Stimulated activated CD8-positive, alpha-beta memory T cell treated with anti-CD3 and anti-CD28 coated beads, Interleukin-4, amount 100 ng/mL, for 1 hour (primary cell): ENCODE measurements at places on chromosomes 13 and 19.

DNA sequence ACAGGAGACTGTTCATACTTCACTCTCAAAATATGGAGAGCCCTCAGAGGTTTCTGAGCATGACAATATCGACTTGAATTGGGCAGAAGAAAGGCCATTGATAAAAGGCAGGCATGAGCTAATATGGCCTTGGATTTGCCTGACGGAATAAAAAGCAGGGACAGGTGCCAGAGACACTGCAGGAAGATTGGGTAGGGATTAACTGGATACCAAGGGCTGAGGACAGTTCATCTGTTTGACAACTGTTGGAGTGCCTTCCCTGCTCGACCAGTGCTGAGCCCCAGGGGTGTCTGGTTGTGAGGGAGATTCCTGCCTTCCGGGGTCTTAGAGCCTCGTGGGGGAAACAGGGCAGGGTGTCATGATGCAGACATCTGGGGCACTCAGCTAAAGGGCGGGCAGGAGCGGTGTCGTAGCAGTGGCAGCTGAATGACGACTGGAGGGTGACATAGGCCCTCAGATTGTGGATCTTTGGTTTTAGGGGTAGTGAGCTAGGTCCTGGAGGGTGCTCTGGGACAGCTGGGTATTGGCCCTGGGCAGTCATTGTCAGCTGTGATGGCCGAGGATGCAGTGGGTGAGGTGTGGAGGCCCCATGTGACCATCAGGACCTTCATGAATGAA, 12.3 kb downstream of the GATAD2A start:
- DNase-seq = no peak

GRCh38 chr13:100273552-100273951, 184.7 kb downstream of the PCCA start:
- no peak for DNase-seq

- DNase-seq = no peak
Observed at GRCh38 chr13:29545988-29546387, 49.5 kb downstream of the SLC7A1 start.

DNA sequence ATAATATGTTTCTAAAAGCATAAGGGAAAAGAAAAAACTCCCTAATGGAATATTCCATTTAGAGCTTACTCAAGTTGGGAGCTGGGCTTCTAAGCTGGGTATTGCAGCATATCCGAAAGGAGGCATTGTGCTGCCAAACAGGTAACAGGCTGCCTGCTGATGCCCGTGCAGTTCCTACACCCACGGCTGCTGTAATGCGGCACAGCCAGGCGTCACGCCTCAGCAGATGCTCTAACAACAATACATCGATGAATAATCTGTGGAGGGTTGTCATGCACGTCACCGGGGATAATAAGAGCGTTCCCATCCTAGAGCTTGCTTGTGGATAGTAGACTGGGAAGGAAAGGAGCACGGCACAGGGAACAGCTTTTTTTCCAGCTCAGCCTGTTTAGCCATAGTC, 1582.1 kb upstream of the SLC10A2 start:
- DNase-seq = no peak

- no peak for DNase-seq
Observed at GRCh38 chr13:50359779-50360178, 344.5 kb downstream of the KCNRG start.

GRCh38 chr19:35645680-35646511, 2.2 kb upstream of the COX6B1 start:
- no peak for DNase-seq

- no peak for DNase-seq
Observed at GRCh38 chr13:24194447-24194846, 33.9 kb downstream of the SPATA13 start.
